ENCODE measurements at places on chromosomes 2 and 18. TPM values are rescaled to one million over a fixed set of nuclear protein-coding genes. Genes with fewer than 3 reads are reported as not detected.

The CIB4 gene
- not detected for total RNA-seq

The LRATD1 gene
- 24.7 TPM for total RNA-seq

The NXPH2 gene
- total RNA-seq: 9.1 TPM

The PNPT1 gene
- total RNA-seq: 25.6 TPM

The CTAGE1 gene
- not detected for total RNA-seq

The IL1A gene
- total RNA-seq: not detected

The ANKRD53 gene
- total RNA-seq: 9.1 TPM

The CRYGC gene
- 1,741 TPM for total RNA-seq

The SRD5A2 gene
- total RNA-seq: 6.9 TPM

The COQ10B gene
- 24.7 TPM for total RNA-seq

The CHRND gene
- total RNA-seq: 3.9 TPM

The SLC14A1 gene
- 7.1 TPM for total RNA-seq

The SSB gene
- 114 TPM for total RNA-seq

The UGT1A8 gene
- not detected for total RNA-seq

The SCLY gene
- 17.4 TPM for total RNA-seq

The MYO5B gene
- total RNA-seq: 56.7 TPM

The WDPCP gene
- 53.5 TPM for total RNA-seq

The HOXD10 gene
- 0.16 TPM for total RNA-seq

The FOXD4L1 gene
- total RNA-seq: not detected

The LHCGR gene
- 8.3 TPM for total RNA-seq

The MC4R gene
- total RNA-seq: 1.2 TPM

The KCNS3 gene
- total RNA-seq: 10.9 TPM

The NEB gene
- total RNA-seq: 208 TPM

The ABCG5 gene
- 0.27 TPM for total RNA-seq

The CCDC121 gene
- 12.6 TPM for total RNA-seq

The ERMN gene
- total RNA-seq: 6.0 TPM

The RTKN gene
- 28.9 TPM for total RNA-seq

The RIT2 gene
- total RNA-seq: 0.38 TPM

The NEMP2 gene
- 11.5 TPM for total RNA-seq

The PCARE gene
- 57.0 TPM for total RNA-seq

The IL1RL2 gene
- total RNA-seq: 1.4 TPM

The PIEZO2 gene
- total RNA-seq: 78.8 TPM

The NOSTRIN gene
- total RNA-seq: 8.8 TPM

The MTX2 gene
- 29.2 TPM for total RNA-seq

The CYP27A1 gene
- total RNA-seq: 30.0 TPM

The PTPRM gene
- total RNA-seq: 99.3 TPM

The RNASEH1 gene
- 23.1 TPM for total RNA-seq

The MC5R gene
- total RNA-seq: 0.33 TPM

The ACVR1C gene
- total RNA-seq: 0.44 TPM

Measured in camera-type eye (tissue), 1 donor.